Left renal pelvis (tissue), 4 donors: ENCODE measurements at places on chromosomes 13 and 19.

GRCh38 chr19:46550684-46551083 is 50.4 kb upstream of the CALM3 start:
- DNase-seq = no peak

DNA sequence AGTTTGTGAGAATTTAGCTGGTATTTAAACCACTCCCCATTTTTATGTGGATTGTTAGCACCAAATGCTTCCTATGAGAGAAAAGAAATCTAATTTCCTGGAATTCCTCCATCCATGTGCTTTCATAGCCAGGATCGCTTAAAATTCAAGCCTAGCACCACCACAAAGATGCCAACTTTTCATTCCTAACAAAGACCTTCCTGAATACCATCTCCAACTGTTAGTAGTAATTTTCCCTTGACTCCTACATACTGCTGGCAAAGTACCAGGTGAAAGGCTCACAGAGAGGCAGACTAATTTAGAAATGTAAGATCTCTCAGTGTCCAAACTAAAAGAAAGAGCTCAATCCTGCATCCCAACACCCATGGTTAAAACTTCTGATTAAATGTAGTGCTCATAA is 386.3 kb downstream of the KCTD12 start:
- no peak for DNase-seq

- no peak for DNase-seq
Measured at GRCh38 chr13:72726726-72727416, 558 bp downstream of the MZT1 start.

GRCh38 chr13:51828730-51829567 is 16.0 kb downstream of the TMEM272 start:
- DNase-seq = no peak

DNA sequence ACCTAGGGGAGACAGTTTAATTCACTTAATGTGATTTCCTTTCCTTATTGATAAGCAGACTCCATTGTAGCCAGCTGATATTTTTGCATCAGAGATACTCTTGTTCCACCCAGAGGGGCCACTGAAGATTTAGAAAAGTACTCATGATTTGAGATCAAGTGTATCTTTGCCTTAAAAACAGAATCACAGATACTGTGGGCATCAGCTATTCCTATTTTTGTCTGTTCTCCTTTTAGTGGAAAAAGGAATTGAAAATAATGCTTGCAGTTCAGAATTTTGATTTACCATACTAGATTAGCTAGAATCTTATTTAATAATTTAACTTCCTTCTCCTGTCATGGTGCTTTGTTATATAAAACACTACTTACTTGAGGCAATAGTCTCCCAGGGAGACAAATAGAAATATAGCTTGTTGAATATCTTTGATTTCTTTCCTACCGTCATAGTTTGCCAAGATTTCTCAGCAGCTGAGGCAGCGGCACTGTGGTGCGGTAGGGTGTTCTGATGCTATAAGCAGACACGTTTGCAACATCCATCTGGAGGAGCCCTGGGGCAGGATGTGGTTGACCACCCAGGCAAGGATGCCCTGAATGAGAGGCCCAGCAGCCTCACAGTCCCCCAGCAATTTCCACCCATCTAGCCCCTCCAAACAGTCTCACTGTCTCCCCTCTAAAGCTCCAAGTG is 47.0 kb upstream of the RAP2A start:
- DNase-seq = no peak

DNA sequence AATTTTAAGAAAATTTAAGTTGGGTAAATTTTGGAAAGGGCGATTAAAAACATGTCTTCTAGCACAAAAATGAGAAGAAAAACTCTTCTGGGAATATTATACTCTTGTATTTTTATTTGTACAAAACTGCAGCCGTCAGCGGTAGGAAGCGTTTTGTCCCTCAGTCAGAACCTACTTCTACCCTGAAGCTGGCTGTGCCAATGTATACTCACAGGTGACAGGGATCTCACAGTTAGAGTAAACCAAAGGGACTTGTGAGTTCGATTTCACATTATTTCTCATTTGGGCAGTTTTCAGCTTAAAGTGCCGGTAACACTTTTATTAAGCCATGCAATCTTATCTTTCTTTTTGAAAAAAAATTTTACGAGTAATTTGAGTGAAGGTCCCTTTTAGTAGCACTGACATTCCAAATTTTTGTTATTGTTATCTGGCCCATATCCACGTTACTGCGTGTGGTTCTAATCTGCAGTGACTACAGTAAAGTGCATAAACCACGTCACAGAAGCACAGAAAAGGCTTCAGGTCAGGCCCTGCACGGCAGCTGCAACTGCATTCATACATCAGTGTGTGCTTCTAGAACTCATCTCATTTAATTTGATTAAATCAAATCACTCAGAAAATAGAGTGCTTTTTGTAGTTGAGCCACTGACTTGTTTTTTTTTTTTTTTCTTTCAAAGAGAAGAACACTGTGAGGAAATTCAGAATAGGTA is 387.3 kb downstream of the LIG4 start:
- DNase-seq = no peak

- no peak for DNase-seq
Measured at GRCh38 chr19:30374539-30374864, 2.3 kb downstream of the ZNF536 start.

- no peak for DNase-seq
Measured at GRCh38 chr19:6963937-6964336, 57.3 kb downstream of the MBD3L2B start.

DNA sequence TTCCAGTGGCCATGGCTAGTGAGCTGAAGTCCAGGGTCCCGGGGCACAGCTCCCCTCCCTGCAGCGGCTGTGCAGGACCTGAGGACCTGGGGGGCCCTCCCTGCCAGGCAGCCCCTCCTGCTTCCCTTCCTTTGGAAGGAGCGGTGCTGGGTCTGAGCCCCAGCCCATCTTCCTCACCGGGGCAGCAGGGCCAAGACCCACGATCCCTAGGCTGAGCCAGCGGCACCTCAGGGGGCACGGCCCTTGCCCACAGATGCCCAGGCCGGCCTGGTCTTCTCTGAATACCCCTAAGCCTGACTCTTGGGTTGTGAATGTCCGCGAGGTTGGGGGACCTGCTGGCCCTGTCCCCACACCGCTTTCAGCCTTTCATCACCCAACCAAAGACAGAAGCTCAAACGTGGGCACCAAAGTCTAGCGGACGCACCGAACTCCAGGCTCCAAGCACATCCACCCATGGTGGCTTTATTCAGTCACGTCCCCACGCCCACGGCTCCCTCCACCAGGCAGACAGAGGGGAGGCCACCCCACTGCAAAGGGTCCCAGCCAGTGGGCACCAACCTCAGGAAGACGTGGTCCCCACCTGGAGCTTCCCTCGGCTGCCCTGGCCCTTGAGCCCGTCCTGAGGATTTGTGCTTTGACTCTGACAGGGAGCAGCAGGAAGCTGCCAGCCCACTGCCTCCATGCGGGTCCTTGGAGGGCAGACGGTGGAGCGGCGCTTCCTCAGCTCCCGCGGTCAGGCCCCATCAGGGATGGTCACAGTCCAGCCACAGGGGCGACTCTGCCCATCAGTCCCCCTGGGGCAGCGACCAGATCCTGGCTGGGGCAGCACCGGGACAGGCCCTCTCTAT is 8.3 kb upstream of the MEX3D start:
- no peak for DNase-seq

- no peak for DNase-seq
Measured at GRCh38 chr13:76741046-76741445, 145.2 kb downstream of the KCTD12 start.

GRCh38 chr19:5298471-5298901 is 42.1 kb downstream of the PTPRS start:
- DNase-seq = no peak

DNA sequence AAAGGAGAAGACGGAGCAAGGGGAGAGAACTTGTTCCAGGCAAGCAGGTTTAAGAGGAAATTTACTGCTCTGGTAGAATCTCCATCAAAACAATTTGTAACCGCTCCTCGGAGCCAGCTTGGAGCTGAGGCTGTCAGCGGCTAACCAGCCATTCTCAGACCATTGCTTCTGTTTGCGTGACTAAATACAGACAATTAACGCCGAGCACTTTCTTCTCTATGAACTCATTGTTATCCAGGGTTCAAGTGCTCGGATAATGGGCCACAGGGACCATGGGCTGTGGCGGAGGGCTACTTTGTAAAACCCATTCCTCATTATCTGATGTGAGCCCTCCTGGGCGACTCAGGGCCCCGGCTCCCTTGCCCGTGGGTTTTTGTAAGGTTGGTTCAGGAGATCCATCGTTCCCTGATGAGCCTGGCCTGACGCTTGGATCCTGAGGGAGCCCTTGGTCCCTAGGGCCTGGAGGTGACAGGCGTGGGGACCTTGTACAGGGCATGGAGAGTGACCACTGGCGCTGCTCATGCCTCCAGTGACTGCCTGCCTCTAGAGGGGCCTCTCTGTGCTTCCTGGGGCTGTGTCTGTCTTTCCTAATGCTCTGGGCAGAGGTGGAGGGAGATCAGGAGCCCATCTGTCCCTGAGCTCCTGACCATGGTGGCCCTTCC is 61.5 kb upstream of the ZNF536 start:
- no peak for DNase-seq

- DNase-seq = no peak
Measured at GRCh38 chr13:48188131-48188530, 44.9 kb upstream of the ITM2B start.

GRCh38 chr13:110269509-110270185 is 37.3 kb downstream of the COL4A1 start:
- DNase-seq = no peak

DNA sequence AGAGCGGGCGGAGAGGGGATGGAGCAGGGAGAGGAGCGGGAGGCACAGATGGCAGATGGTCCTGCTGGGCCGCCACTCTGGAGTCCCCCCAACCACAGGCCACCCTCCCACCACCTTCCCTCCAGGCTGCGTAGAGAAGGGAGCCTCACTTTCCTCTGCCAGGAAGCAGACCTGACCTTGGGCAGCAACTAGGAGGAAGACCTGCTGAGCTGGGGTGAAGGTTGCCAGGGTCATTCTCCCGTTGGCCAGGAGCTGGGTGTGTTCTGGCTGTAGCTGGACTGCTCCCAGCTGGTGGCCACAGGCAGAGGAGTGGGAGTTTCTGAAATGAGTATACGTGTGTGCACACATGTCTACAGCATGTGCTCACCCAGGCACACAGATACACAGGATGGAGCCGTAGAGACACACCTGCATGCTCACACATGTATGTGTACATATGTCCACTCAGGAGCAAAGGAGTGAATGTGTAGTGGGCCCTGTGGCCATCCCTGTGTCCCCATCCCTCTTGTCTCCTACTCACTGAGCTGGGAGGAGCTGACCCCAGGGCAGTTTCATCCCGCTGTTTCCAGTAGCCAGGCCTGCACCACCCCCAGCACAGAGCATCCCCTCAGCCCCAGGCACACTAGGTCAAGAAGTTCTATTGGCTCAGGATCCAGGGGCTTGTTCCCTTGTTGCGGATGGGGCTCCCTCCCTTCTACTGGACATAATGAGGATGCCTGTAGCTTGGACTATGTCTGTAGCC is 53.0 kb downstream of the CHST8 start:
- no peak for DNase-seq
